ENCODE measurements at places on chromosomes 1 and 21.
A peak's percentile ranks its signal among the peaks of the same experiment; 100 is the strongest.

DNA sequence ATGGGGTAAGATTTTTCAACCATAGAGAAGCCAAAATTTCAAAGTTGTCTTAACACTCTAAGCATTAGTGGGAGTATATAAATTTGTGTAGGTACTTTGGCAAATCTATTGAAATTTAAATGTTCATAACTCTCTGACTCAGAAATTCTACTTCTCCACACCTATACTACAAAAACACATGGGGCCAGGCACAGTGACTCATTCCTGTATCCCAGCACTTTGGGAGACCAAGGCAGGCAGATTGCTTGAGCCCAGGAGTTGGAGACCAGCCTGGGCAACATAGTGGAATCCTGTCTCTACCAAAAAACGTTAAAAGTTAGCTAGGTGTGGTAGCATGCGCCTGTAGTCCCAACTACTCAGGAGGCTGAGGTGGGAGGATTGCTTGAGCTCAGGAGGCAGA is 41.3 kb upstream of the RAVER2 start:
- DNase-seq: no peak

GRCh38 chr1:78070758-78071157 is 25.0 kb downstream of the GIPC2 start:
- no peak for DNase-seq

DNA sequence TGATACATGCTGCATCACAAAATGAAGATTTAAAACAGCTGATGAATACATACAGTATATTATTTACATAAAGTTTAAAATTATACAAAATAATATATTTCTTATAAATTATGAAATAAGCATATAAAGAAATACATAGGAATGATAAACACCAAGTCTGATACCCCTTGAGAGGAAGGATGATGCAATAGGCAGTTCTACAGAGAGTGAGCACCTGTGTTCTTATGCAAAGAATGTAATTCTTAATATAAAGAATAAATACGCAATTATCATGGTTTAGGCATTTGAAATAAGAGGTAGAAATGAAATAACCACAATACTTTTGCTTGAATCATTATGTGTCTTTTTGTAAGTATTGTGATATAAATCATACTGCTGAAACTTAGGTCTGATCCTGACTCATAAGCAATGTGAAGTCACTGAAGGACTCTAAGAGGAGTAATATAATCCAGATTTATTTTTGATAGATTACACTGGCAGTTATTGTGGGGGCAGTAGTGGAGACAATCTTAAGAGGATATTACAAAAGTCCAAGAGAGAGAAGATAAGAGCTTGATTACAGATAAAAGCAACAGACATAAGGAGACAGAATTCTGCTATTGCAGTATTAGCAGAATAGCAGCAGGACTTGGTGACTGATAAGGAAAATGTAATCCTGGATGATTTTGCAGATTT is 39.0 kb downstream of the TTLL7 start:
- DNase-seq: no peak

DNA sequence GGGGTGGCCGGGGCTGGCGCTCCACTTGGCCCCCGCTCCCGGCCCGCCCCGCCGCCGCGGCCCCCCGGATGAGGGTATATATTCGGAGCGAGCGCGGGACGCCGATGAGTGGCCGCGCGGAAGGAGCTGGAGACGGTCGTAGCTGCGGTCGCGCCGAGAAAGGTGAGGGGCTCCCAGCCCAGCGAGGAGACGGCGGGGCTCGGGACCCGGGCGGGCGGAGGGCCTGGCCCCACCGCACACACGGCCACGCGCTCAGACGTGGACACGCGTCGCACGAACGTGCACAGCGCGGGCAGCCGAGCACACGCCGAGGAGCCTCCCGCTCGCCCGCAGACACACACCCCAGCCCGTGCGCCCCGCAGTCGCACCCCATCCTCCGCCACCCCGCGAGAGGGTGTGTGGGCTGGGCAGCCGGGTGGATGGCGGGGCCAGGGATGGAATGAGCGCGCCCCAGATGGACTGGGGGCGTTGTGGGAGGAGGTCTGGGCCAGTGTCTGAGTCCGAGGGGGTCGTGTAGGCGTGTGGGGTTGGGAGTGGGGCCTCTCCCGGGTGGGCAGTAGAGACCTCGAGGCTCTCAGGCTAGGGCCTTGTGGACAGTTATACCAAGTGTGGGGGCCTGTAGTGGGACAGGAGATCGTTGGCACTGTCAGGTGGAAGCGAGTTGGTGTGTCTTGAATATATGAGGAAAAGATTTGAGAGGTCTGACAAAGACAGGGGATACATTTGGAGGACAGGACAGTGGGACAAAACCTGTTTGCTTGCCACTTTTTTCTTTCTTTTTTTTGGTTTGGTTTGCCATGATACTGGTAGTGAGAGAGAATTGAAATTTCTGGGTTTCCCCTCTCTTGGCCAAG is at the start of gene UAP1:
UAP1 (plus strand) TSS at position 107 of the 854 bp plus-strand sequence. CDS start 4,347 bp downstream, outside the sequence.
- no peak for DNase-seq

GRCh38 chr21:39098696-39099200 is 84.5 kb downstream of the PSMG1 start:
- DNase-seq: no peak

DNA sequence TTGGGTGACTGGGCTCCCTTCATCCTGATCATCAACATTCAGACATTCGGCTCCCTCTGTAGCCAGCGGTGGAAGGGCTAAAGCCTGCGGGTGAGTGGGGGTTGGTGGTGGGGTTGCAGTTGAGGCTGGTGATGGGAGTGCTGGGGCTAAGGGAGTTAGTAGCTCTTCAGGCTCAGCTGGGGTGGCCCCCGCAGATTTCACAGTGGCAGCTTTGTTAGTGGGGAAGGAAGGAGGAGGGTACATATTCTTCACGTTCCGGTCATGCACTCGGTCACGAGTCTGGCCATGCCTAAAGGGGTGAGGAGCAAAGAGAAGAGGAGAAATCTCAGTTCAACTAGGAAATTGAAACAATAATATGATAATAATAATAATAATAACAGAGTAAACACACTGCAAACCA is 6.8 kb downstream of the PSMB4 start:
- DNase-seq: no peak

DNA sequence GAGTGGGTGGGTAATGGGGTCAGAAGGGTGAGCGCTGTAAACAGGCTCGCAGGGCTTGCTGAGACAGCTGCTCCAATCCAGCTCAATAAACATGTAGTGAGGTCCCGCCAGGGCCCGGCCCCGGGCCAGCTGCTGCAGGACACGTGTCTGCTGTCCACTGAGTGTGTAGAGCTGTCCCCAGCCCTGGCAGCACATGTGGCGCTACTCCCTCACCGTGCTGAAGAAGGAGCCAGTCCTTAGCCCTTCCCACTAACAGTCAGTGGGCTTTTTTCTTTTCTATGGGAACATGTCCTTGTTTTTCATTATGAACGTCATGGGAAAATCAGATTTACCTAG is 78.9 kb upstream of the C1orf174 start:
- DNase-seq: no peak

GRCh38 chr21:41958886-41959563 is 5.2 kb upstream of the C2CD2 start:
- no peak for DNase-seq

DNA sequence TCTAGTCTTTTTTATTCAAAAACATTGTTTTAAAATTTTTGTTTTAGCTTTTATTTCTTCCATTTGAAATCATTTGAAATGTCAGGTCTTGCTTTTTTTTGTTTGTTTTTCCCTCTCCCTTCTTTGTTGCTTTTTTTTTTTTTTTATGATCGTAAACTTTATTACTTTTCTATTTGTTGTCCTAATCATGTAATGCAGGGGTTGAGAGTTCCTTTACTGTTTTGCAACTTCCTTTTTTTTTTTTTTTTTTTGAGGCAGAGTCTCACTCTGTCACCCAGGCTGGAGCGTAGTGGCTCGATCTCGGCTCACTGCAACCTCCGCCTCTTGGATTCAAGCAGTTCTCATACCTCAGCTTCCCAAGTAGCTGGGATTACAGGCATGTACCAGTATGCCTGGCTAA is 24.8 kb downstream of the IVNS1ABP start:
- no peak for DNase-seq

GRCh38 chr1:33996281-33996680 is 132.4 kb downstream of the HMGB4 start:
- no peak for DNase-seq

DNA sequence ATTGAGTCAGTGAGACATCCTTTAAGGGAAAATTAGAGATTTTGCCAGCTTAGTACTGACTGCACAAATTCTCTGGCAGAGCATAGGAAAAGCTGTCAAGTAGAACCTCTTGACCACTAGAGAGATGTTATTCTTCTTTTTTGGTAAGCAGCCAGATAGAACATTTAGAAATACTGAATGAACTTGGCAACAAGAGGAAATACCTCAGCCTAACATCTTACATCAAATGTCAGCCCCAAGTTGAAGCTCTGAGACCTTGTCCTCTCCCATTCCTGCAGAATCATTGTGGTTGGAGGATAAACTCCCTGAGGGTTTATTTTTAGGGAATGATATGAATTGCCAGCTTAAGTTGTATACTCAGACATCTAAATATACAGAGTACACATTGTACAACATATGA is 53.5 kb downstream of the MIGA1 start:
- no peak for DNase-seq

- DNase-seq: peak; percentile 59
Observed at GRCh38 chr1:189357317-189357716, 1120.3 kb downstream of the BRINP3 start.

DNA sequence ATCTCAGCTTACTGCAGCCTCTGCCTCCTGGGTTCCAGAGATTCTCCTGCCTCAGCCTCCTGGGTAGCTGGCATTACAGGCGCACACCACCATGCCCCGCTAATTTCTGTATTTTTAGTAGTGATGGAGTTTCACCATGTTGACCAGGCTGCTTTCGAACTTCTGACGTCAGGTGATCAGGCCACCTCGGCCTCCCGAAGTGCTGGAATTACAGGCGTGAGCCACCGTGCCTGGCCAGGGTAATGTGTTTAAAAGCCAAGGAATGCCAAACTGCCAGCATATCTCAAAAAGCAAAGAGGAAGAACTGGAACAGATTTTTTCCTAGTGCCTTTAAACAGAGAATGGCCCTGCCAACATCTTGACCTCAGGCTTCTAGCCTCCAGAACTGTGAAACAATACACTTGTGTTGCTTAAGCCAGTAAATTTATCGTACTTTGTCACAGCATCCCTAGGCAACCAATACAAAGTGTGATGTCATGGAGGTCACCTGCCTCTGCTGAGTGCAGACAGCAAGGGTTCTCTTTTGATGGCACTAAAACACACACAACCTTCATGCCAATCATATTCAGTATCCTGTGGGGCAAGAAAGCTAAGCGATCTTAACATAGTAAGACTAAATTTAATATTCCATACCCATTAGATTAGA is 858.3 kb upstream of the TMPRSS15 start:
- DNase-seq: no peak

- no peak for DNase-seq
Observed at GRCh38 chr21:18460979-18461378, 57.4 kb upstream of the TMPRSS15 start.

DNA sequence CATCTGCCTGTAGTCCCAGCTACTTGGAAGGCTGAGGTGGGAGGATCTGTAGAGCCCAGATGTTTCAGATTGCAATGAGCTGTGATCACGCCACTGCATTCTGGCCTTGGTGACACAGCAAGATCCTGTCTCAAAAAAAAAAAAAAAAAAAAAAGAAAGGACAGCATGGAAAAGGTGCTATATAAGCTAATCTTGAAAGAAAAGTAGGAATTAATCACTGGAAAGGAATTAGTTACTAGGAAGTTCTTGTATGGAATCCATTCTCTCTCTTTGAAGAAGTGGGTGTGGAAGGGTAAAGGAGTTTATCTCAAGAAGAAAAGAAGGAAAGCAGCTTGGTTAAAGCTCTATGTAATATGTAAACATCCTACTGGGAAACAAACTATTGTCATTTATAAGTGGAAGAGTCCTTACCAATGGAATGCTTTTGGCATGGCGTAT is 339.2 kb downstream of the DPYD start:
- no peak for DNase-seq

- DNase-seq: peak; percentile 4
Observed at GRCh38 chr1:90074970-90075391, 80.1 kb downstream of the ZNF326 start.

DNA sequence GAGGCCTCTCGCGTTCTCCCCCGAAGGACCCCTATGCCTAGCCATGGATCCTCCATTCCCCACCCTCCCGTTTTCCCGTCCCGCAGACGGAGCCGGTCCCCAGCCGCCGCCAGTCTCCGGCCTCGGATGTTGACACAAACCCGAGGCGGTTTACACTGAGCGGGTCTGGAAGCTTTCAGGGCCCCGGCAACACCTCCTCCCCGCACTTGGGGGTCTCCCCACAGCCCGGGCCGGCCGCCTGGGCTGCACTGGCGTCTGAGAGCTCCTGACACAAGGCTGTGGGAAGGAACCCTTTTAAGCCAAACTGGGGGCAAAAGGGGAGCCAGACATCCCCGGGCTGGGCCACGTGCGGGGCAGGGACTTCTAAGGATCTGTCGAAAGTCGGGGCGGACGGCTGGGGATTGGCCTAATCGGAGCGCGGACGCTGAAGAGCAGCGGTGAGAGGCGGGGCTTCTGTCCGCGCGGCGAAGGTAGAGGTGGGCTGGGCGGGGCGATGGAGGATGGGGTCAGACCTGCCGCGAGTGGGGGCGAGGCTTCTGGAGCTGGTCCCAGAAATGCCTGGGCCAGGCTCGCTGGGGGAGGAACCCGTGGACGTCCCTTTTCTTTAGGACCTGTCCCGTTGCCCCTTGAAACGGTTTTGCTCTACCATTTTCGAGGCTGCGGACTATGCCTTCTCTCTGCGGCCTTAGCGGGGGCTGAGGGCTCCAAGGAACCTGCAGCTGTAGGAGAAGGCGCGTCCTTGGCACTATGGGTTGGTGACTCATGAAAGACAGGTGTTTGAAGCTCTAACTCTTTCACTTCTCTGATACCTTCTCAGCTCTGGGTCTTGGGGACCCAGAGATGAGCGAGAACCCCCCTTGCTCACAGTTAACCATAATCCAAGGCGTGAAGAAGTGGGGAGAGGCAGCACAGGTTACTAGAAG is 1.2 kb upstream of the HPCAL4 start:
- DNase-seq: no peak

DNA sequence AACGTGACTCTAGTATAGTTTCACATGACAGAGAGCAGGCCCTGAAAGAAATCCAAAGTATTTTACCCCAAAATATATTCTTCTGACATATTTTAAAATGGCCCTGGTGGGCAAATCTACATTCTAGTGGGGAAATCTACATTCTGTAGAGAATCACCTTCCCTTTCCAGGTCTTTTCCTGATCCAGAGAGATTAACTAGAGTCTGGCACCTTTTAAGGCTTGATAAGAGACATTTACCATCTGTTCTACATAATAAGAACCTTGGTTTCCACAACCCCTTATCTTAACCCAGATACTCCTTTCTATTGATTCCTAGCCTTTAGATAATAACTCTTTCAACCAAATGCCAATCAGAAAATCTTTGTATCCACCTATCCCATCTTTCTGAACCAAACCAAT is 17.0 kb upstream of the L1TD1 start:
- no peak for DNase-seq

DNA sequence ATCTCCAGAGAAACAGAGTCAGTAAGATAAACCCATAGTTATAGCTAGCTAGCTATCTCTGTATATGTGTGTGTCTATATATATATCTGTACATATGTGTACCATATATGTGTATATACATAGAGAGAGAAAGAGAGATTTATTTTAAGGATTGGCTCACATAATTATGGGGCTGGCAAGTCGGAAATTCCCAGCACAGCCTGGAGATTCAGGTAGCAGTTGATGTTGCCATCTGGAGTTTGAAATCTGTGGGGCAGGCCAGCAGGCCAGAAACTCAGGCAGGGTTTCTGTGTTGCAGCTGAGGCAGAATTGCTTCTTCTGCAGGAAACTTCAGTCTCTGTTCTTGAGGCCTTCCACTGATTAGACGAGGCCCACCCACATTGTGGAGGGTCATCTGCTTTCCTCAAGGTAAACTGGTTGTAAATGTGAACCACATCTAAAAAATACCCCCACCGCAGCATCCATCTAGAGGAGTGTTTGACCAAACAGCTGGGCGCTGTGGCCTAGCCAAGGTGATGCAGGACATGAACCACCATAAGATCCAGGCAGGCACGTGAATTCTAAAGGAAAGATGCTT is 81.0 kb downstream of the FBXO2 start:
- DNase-seq: no peak
